ENCODE measurements at places on chromosomes 1 and 21.

DNA sequence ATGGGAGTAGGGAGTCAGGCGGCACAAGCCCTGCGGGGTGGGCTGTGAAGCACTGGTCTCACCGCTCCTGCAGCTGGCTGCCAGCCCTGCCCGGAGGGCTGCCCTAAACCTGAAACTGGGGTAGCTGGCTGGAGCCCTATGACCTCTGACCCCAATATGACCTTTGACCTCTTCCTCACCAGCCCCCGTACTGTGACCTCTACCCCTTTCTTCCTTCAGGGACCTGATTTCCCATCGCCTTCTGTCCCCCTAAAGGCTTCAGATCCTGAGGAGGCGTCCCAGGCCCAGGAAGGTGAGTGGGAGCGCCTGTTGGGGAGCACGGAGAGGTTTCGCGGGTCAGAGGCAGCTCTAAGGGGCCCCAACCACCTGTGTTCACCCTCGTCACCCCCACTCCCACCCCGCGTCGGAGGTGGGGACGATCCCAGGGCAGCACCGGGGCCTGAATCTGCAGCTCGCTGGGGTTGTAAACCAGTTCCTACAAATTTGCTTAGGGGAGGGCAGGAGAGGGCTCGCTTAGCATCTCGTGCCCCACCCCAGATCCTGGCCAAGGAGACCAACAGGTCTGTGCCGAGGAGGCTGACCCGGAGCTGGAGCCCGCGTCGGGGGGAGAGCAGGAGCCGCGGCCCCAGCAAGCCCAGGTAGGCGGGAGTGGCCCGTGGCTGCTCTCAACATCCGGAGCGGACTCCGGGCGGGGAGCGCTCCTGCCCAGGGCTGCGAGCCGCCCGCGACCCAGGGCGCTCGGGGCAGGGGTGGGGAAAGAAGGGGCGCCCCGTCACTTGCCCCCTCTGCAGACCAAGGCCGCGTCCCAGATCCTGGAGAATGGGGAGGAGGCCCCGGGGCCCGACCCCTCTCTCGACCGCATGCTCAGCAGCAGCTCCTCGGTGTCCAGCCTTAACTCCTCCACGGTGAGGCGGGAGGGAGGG lies 7.3 kb downstream of the SYTL1 start:
- H3K27me3 ChIP-seq, result no peaks in the 10 kb centered on the region
- H3K36me3 ChIP-seq, result peaks cover 11% of the 10 kb centered on the region
- peaks cover 42% of the 10 kb centered on the region for H3K4me1 ChIP-seq
- peak overlapping the region; percentile 66 for H3K27ac ChIP-seq
- H3K4me3 ChIP-seq, result peak overlapping the region; percentile 44
- no peak for DNase-seq

DNA sequence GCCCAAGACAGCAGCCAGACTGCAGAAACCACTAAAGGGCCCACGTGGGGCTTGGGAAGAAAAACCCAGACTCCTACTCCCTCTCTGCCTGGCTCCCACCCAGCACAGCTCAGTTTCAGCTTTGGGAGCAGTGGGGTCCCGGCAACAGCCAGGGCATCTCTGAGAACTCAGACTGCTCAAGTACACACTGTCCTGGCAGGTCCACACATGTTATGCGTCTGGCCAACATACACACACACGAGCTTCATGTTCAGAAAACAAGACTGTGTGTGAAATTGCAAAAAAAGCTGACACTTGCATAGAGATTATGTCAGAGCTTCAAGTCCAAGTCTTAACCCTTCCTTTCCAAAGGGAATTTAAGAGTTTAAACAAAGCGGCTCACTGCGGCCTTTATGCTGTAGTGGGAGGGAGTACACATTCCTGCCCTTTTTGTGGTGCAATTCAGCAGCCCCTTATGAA lies 136.6 kb upstream of the CD34 start:
- H3K4me1 ChIP-seq, result peaks cover 49% of the 10 kb centered on the region
- H3K4me3 ChIP-seq, result no peak overlapping the region
- peak overlapping the region; percentile 80 for H3K27ac ChIP-seq
- peaks cover 32% of the 10 kb centered on the region for H3K36me3 ChIP-seq
- no peaks in the 10 kb centered on the region for H3K27me3 ChIP-seq

DNA sequence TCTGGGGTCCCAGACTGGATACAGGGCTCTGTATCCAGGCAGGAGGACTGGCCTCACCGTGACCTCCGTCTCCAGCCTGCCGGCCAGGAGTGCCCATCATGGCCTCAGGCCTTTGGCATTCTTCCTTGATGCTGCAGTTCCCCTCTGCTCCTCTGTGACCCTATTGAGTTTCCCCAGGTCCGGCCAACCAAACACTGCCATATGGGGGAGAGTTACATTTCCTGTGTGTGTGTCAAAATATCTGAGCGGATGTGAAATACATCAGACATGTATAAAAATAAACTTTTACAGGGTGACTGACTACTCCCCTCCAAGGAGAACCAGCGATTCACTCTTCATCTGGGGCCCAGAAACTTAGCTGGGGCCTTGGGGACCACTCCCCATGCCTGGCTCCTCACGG lies 10.2 kb upstream of the UBL4B start:
- no peak overlapping the region for H3K27ac ChIP-seq
- H3K4me1 ChIP-seq, result no peaks in the 10 kb centered on the region
- H3K36me3 ChIP-seq, result no peaks in the 10 kb centered on the region
- H3K27me3 ChIP-seq, result no peaks in the 10 kb centered on the region
- no peak overlapping the region for H3K4me3 ChIP-seq
- no peak for DNase-seq

GRCh38 chr1:47875036-47875435 lies 122.1 kb downstream of the TRABD2B start:
- no peaks in the 10 kb centered on the region for H3K27me3 ChIP-seq
- peaks cover 6% of the 10 kb centered on the region for H3K4me1 ChIP-seq
- H3K36me3 ChIP-seq, result no peaks in the 10 kb centered on the region
- no peak overlapping the region for H3K4me3 ChIP-seq
- H3K27ac ChIP-seq, result no peak overlapping the region

DNA sequence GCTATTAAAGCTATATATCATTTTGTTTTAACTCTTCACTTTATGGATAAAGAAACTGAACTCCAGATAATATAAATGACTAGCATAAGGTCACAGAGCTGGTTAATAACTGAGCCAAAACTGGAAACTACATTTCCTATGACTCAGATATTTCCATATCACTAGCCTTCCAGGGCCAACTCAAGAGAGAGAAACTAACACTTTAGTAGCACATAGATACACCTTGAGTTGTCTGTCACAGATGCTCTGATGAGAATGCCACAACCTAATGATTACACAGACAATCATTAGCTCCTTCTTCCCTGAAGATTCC lies 40.7 kb downstream of the NME7 start:
- H3K36me3 ChIP-seq, result no peaks in the 10 kb centered on the region
- DNase-seq, result no peak
- no peaks in the 10 kb centered on the region for H3K27me3 ChIP-seq
- no peak overlapping the region for H3K4me3 ChIP-seq
- H3K27ac ChIP-seq, result no peak overlapping the region
- no peaks in the 10 kb centered on the region for H3K4me1 ChIP-seq

- peak; percentile 96 for DNase-seq
- no peaks in the 10 kb centered on the region for H3K27me3 ChIP-seq
- peak within 1 kb of the TSS; percentile 93 for H3K4me3 ChIP-seq
- peaks cover 38% of the 10 kb centered on the region for H3K4me1 ChIP-seq
These were observed at the start of gene PRDX6 for GRCh38 chr1:173477286-173478093. PRDX6 (plus strand) TSS chr1:173477335; CDS start chr1:173477398, 63 bp downstream.

DNA sequence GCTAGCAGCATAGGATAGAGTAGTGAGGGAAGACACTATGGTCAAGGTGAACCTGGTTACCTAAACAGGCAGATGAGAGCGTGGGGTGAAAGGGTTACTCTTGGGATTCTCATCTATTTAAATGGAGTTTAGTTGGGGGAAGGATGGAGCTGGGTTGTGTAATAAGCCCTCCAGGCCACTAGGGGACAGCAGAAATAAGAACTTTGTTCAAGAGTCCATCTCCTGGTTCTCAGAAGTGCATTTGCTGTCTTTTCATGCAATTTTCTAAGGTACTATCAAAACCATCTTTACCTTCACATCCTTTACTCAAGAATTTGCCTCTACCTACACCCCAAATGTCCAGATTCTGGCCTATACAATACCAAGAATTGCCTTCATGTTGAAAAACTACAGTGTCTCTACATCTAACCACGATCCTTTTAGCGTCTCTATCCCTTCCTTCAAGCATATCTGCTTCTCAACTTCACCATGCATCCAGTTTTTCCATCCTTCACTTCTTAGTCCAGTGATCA lies 28.0 kb downstream of the SLAMF1 start:
- no peak overlapping the region for H3K27ac ChIP-seq
- no peak for DNase-seq
- no peak overlapping the region for H3K4me3 ChIP-seq
- H3K27me3 ChIP-seq, result no peaks in the 10 kb centered on the region
- H3K36me3 ChIP-seq, result no peaks in the 10 kb centered on the region

GRCh38 chr1:216310776-216311175 lies 112.5 kb downstream of the USH2A start:
- H3K4me1 ChIP-seq, result no peaks in the 10 kb centered on the region
- no peaks in the 10 kb centered on the region for H3K36me3 ChIP-seq
- H3K4me3 ChIP-seq, result no peak overlapping the region

DNA sequence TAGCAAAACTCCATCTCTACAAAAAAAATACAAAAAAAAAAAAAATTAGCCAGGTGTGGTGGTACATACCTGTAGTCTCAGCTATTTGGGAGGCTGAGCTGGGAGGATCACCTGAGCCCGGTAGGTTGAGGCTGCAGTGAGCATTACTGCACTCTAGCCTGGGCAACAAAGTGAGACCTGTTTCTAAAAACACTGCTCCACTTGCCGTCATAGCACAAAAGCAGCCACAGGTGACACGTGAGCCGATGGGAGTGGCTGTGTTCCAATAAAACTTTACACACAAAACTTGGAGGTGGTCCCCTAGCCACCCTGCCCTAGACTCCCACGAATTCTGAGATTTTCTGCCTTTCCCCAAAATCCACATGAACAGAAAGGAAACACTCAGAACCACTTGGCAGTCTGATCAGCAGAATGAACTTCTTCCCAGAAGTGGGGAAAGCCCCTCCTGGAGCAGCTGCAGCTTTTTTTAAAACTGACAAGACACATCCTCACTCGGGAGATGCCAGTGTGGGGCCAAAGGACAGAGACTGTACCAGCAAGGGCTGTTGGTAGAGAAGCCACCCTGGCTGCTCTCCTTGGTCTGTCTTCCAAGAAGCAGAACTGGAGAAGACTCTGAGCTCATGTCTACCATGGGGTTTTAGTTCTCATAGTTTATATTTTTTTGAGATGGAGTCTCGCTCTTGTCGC lies 23.3 kb downstream of the PLEKHM2 start:
- H3K27me3 ChIP-seq, result no peaks in the 10 kb centered on the region
- H3K27ac ChIP-seq, result no peak overlapping the region
- H3K4me3 ChIP-seq, result no peak overlapping the region
- DNase-seq, result no peak
- no peaks in the 10 kb centered on the region for H3K36me3 ChIP-seq
- H3K4me1 ChIP-seq, result peaks cover 43% of the 10 kb centered on the region

GRCh38 chr1:231279683-231280082 lies 38.7 kb downstream of the GNPAT start:
- no peaks in the 10 kb centered on the region for H3K4me1 ChIP-seq
- no peak for DNase-seq
- H3K36me3 ChIP-seq, result peaks cover 31% of the 10 kb centered on the region
- H3K27me3 ChIP-seq, result no peaks in the 10 kb centered on the region
- no peak overlapping the region for H3K4me3 ChIP-seq

- H3K36me3 ChIP-seq, result no peaks in the 10 kb centered on the region
- H3K4me3 ChIP-seq, result no peak overlapping the region
- H3K27ac ChIP-seq, result no peak overlapping the region
- H3K4me1 ChIP-seq, result no peaks in the 10 kb centered on the region
These were observed 241.6 kb downstream of the PTPRC start for GRCh38 chr1:198880397-198880796.

- H3K4me3 ChIP-seq, result no peak overlapping the region
- H3K36me3 ChIP-seq, result no peaks in the 10 kb centered on the region
- H3K4me1 ChIP-seq, result no peaks in the 10 kb centered on the region
- H3K27me3 ChIP-seq, result no peaks in the 10 kb centered on the region
These were observed 56.0 kb upstream of the DSCAM start for GRCh38 chr21:40902993-40903392.

GRCh38 chr1:46699666-46700065 lies 19.2 kb downstream of the EFCAB14 start:
- peaks cover 5% of the 10 kb centered on the region for H3K4me1 ChIP-seq
- no peak overlapping the region for H3K27ac ChIP-seq
- peaks cover 68% of the 10 kb centered on the region for H3K36me3 ChIP-seq
- no peaks in the 10 kb centered on the region for H3K27me3 ChIP-seq
- no peak for DNase-seq
- H3K4me3 ChIP-seq, result no peak overlapping the region

- peak within 1 kb of the TSS; percentile 98 for H3K27ac ChIP-seq
- H3K4me3 ChIP-seq, result peak within 1 kb of the TSS; percentile 94
- DNase-seq, result no peak
- peaks cover 20% of the 10 kb centered on the region for H3K4me1 ChIP-seq
These were observed at the start of gene B3GALNT2 for GRCh38 chr1:235504122-235504493. B3GALNT2 (minus strand) TSS chr1:235504452; CDS start chr1:235504252, 200 bp downstream.

DNA sequence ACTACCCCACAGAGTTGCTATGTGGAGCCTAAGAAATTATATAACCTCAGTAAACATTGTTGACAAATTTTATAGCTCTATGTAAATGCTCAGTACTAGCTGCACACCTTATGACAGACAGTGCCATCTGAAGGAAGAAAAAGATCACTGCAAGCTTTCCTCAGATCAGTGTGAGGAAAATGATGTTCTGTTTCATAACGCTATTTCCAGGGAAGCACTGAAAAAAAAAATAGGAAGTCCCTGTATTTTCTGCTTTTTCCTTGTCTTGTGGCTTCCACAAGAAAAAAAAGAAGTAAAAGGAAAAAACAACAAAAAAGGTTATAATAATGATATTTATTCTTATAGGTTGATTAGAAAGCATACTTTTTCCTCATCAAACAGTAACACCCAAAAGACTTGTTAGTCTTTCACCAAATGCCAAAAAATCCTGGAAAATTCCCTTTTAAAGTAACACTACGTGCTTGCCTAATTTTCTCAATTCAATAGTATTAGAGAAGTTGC lies 23.2 kb downstream of the LYST start:
- H3K4me1 ChIP-seq, result peaks cover 38% of the 10 kb centered on the region
- no peaks in the 10 kb centered on the region for H3K27me3 ChIP-seq
- no peaks in the 10 kb centered on the region for H3K36me3 ChIP-seq
- H3K27ac ChIP-seq, result no peak overlapping the region

DNA sequence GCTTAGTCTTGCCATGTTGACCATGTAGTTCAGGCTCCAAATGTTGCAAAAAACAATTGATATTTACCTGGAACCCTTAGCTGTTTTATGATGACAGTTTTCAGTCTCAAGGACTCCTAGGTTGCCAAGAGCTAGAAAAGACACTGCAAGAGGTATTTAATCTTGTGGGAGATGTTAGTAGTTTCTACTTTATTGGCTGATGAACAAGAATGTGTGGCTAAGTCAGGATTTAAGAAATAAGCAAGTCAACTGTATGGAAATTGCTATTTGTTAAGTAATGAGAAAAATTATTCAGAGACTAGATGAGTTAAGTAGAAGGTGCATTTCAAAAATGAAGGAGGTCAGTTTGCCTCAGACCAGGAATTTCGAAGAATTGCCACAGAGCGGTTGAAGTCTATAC lies 639.7 kb upstream of the USP24 start:
- no peaks in the 10 kb centered on the region for H3K36me3 ChIP-seq
- no peaks in the 10 kb centered on the region for H3K27me3 ChIP-seq
- no peaks in the 10 kb centered on the region for H3K4me1 ChIP-seq

GRCh38 chr1:186055846-186056245 lies 319.2 kb downstream of the TPR start:
- no peak for DNase-seq
- no peak overlapping the region for H3K27ac ChIP-seq
- peaks cover 24% of the 10 kb centered on the region for H3K4me1 ChIP-seq
- no peaks in the 10 kb centered on the region for H3K36me3 ChIP-seq
- H3K27me3 ChIP-seq, result no peaks in the 10 kb centered on the region

GRCh38 chr1:7278827-7279765 lies 492.0 kb upstream of the VAMP3 start:
- no peak for DNase-seq
- peaks cover 14% of the 10 kb centered on the region for H3K27me3 ChIP-seq
- no peak overlapping the region for H3K27ac ChIP-seq

GRCh38 chr1:89939059-89939570 lies 55.8 kb upstream of the ZNF326 start:
- H3K27ac ChIP-seq, result no peak overlapping the region
- no peaks in the 10 kb centered on the region for H3K27me3 ChIP-seq
- no peak for DNase-seq

Measured in suprapubic skin (tissue), 4 donors.